ENCODE measurements at places on chromosomes 1 and 21.
A peak's percentile ranks its signal among the peaks of the same experiment; 100 is the strongest.

- no peak for DNase-seq
Measured at GRCh38 chr1:204286831-204287421, 72.8 kb downstream of the PLEKHA6 start.

GRCh38 chr21:25054689-25055088 lies 552.6 kb downstream of the MRPL39 start:
- DNase-seq, result no peak

- DNase-seq, result peak; percentile 67
Measured at GRCh38 chr1:23341931-23342692, 2.0 kb downstream of the HNRNPR start.

DNA sequence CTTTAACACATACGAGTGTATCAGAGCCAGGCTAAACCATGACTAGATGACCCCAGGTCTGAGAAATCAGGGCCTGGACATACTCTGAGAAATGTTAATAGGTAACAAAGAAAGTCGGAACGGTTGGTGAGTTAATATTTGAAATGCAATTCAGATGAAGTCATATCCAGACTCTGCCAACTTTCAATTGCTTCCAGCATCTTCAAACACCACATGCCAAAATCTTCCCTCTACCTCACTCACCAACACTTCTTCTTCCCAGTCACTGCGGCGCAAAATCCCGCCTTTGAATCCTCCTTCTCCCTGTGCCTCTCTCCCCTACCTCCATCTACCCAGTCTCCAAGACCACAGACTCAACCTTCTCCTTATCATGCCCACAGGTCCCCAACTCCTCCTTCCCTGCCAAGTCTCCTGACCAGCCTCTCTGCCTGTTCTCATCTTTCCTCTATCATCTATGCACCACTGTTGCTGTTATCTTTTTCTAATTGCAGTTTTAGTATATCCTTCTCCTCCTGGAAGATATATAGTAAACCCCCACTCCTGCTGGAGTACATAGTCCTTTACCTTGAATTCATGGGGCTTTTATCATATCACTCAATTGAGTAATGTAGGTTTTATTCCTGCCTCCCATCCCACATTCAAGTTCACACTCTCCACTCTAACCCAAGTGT lies 41.3 kb downstream of the ZBTB18 start:
- no peak for DNase-seq

- peak; percentile 66 for DNase-seq
Measured at GRCh38 chr1:34460193-34460592, 283.5 kb downstream of the C1orf94 start.

- no peak for DNase-seq
Measured at GRCh38 chr1:16085522-16085921, 12.1 kb upstream of the FAM131C start.

DNA sequence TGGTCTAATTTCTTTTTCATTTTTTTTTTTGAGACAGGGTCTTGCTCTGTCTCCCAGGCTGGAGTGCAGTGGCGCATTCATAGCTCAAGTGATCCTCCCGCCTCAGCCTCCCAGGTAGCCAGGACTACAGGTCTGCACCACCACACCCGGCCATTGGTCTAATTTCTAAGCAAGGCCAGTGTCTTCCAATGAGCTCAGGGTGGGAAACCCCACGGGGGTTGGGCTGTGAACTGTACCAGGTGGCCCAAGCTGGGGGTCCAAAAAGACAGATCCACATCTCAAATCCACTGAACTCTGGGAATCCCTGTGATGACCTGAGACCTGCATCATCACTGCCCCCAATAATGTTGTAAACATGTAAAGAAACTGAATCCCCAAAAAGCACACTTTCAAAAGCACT lies 79.5 kb downstream of the BCAR3 start:
- DNase-seq, result no peak

GRCh38 chr1:94666797-94667196 lies 125.2 kb upstream of the F3 start:
- no peak for DNase-seq

DNA sequence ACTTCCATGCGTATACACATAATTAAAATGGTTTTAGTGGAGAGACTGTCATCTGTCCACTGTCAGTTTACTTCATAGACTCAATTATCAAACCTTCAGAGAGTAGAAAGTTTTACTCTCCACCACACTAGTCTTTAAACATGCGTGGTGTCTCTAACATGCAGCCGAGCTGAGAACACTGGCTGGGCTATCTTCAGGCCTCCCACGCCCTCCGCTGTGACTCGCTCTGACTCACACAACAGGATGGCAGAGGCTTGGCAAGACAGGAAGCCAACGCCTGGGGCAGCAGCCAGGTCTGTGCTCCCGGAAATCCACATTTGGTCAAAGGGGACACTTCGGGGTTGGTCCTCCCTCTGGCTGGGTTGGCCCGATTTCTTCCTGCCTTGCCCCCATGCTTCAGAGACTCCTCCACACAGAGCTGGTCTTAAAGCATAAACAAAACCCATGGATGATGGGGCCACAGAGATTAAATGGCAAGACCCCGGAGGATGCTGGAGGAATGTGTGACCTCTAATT lies 22.7 kb upstream of the IFNGR2 start:
- peak; percentile 33 for DNase-seq

DNA sequence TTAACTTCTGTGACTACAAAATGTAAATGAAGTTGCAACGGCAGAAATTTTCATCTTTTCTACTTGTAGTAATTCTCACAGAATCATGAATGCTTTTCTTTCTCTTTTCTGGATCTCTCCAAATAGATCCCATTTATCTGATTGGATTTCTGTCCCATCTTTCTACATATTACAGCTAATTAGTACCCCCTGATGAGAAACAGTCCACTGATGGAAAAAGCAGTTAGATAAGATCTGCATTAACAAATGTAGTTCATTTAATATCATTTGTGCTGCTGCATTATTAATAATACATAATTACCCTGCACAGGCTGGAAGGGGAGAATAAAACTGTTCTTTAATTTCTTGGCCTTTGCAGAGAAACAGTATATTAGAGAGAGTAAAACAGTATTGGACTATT lies 289.3 kb downstream of the TTLL7 start:
- DNase-seq, result no peak

DNA sequence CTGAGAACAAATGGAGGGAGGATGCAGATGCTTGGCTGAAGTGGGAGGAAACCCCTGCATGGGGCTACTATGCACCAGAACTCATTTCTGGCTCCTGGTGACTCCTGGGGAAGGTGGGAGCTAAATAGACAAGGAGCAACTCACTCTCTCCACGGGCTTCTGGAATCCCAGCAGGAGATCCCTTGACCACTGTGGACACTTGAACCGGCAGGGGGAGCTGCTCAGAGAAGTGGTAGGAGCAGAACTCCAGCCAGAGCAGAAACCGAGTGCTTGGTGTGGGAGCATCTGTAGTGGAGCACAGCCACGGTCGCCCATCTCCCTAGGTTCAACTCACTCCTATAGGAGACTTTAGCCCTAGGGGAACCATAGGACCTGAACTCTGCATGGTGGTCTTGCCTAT lies 205.6 kb upstream of the GJB5 start:
- DNase-seq, result peak; percentile 27

- no peak for DNase-seq
Measured at GRCh38 chr1:56808410-56808809, 10.8 kb downstream of the FYB2 start.

All from erythroblast (primary cell).